Muscle of arm (tissue), 14 donors: ENCODE measurements at places on chromosomes 2 and 18. TPM values are rescaled to one million over a fixed set of nuclear protein-coding genes. Genes with fewer than 3 reads are reported as not detected.

GRCh38 chr2:223051693-223052289 is at the start of gene KCNE4:
Gene KCNE4 (plus strand): TSS chr2:223052190. CDS start chr2:223052831, 641 bp downstream.
- DNase-seq = peak; percentile 88

- DNase-seq = no peak
Observed at GRCh38 chr2:66789741-66790140, 354.8 kb downstream of the MEIS1 start.

GRCh38 chr2:222780051-222780450 is 80.8 kb upstream of the ACSL3 start:
- no peak for DNase-seq

- no peak for DNase-seq
Observed at GRCh38 chr2:70991142-70991541, 3.5 kb downstream of the TEX261 start.

DNA sequence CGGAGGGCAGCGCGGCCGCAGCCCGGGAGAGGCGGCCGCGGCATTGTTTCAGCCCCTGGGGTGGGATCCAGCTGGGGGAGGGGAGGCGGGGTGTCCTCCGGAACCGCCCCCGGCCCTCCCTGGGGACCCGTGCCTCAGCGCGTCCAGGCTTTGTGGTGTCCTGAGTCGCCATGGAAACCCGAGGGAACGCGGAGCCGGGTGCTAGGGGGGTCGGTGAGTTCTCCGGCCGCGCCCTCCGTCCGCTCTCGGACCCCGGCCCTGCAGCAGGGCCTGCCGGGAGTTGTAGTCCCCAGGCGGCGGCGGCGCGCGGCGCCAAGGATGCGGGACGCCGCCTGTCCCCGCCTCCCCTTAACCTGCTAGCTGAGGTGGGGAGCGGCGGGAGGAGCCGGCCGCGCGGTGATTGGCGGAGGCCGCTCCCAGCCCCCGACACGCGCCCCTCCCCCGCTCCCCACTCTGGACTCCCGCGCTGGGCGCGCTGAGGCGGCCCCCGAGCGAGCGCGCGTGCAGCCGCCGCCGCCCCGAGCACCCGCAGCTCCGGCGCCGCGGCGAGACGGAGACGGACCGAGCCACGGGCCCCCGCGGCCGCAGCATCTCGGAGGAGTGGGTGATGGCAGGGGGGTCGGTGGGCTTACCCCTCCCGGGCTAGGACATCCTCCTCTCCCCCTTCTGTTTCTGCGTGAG is at the start of gene DPYSL5:
DPYSL5 (plus strand) TSS at position 478 of the 681 bp plus-strand sequence. CDS start 50,368 bp downstream, outside the sequence.
- DNase-seq = no peak

DNA sequence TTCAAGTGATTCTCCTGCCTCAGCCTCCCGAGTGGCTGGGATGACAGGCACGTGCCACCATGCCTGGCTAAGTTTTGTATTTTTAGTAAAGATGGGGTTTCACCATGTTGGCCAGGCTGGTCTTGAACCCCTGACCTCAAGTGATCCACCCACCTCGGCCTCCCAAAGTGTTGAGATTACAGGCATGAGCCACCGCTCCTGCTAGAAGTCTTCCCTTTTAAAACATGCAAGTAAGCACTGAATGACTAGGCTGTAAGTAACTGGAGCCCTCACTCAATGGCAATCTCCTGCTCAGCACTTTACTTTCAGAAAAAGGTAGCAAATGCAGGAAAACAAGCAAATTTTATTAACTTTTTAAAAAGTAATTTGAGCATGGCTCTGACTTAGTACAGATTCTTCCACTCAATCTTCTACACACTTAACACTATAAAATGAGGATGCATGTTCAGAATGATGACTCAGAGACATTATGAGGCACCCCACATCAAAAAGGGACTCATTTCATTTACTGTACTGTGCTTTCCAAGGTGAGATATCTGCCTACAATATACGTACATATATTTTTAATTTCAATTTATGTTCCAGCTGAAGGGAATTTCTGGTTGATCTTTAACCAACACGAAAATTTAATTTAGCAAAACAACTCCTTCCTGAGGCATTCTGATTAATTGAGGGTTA is 6.6 kb upstream of the NCK2 start:
- DNase-seq = no peak

GRCh38 chr2:48173141-48173540 is 266.8 kb upstream of the FBXO11 start:
- DNase-seq = no peak

GRCh38 chr18:74524097-74524496 is 10.2 kb upstream of the CNDP1 start:
- DNase-seq = no peak

DNA sequence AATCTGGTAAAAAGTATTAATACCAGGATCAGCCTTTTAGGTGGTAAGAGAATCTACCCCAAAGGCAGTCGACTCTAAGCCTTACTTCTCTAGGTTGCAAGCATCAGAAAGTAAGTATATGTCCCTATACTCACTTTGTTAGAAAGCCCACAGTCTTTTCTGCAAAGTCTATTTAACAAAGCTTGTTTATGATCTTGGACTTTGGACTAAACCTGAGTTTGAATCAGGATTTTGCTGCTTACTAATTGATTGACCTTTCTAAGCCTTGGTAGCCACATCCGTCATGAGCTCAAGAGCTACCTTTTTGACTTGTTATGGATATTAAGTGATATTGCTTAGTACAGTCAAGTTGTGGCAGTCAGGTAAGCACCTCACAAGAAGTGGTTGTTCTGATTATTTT is 18.4 kb downstream of the FMNL2 start:
- no peak for DNase-seq

DNA sequence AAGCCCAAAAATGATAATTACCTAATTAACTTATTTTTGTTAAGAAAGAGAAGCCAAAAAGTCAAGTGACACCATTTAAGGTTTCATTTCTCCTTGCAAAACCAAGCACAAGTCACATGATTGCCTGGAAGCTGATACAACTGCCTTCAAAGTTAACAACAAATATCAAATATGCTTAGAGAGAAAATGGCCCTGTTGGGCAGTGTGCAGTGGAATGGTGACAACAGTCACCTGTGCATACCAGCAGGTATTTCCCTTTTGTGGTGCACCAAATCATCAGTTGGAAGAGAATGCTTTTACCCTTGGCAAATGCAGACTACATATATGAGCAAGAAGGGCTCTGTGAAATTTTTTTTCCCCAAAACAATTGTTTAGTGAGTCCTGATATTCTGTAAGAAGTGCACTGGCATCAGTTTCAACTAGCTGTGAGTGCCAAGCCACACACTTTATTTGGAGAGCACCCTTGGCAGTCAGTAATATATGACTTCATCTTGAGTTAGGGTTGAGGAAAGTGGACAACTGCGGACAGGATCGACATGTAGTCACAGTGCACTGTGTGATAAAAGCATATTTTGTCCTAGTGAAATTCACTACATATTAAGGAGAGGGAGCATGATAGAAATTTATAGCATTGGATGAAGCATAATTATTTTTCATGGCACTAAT is 74.9 kb upstream of the DOCK10 start:
- DNase-seq = no peak

- peak; percentile 33 for DNase-seq
Observed at GRCh38 chr2:204039298-204039838, 102.8 kb downstream of the ICOS start.

- DNase-seq = no peak
Observed at GRCh38 chr2:223465793-223466192, 136.4 kb downstream of the SCG2 start.

GRCh38 chr2:201704536-201704935 is 6.1 kb upstream of the MPP4 start:
- no peak for DNase-seq

GRCh38 chr2:37827455-37827854 is 97.6 kb upstream of the RMDN2 start:
- DNase-seq = no peak

GRCh38 chr18:35588995-35589394 is 7.5 kb downstream of the GALNT1 start:
- DNase-seq = no peak

GRCh38 chr2:20666304-20667150 is at the start of gene GDF7:
Gene GDF7 (plus strand): TSS chr2:20667144. CDS start chr2:20667240, 96 bp downstream.
- no peak for DNase-seq

DNA sequence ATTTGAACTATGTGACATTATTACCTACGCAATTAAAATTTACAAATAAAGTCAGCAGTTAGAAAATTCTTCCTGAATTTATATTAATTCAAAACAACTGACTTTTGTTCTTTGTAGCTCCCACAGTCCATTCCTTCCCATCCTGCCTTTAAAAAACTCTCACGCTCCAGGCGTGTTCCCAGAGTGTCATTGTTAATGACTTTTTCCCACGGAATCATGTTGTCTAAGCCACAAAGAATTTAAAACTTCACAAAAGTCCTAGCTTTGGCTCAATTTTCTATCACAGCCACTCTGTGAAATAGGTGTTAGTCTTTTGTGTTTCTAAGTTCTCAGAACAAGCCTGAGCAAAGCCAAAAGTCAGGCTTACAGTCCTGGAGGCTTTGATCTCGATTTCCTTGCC is 26.5 kb downstream of the SLC1A4 start:
- no peak for DNase-seq

DNA sequence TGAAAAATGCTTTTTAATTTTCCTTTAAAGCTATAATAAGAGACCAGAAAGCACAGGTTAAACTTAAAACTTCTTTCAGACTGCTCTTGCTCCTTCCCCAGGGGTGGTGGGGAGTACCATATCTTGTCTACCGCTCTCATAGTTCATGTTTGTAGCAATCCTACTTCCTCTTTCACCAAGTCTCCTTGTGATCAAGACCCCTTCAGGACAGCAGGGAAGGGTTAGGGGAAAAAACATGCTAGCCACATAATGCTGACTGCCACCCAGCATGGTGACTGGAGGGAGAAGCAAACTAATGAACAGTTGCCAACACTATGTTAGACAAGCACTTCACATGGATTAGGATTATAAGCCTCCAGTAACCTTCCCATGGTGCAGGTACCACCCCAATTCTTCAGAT is 8.6 kb downstream of the MYO5B start:
- no peak for DNase-seq

GRCh38 chr18:45222180-45222579 is 393.1 kb upstream of the SLC14A2 start:
- DNase-seq = peak; percentile 9

DNA sequence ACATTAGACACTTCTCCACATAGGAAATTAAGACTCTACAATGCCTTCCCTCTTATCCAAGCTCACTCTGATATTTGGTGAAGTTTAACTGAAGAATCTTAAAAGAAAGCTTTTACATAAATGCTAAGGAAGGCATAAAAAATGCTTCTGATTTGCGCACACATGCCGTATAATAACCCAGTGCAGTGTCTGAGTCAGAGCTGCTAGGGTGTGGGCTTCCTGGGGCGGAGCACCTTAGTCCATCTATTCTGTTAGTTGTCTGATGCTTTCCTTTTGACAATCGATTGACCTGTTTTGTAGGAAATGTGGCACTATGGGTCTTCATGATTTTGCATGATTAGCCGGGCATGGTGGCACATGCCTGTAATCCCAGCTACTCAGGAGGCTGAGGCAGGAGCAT is 231.5 kb downstream of the AFF3 start:
- DNase-seq = no peak

GRCh38 chr2:7952046-7952745 is 729.7 kb upstream of the ID2 start:
- DNase-seq = no peak

- DNase-seq = no peak
Observed at GRCh38 chr2:221502270-221503010, 69.7 kb downstream of the EPHA4 start.

GRCh38 chr18:2222270-2223185 is 348.8 kb downstream of the METTL4 start:
- DNase-seq = no peak

DNA sequence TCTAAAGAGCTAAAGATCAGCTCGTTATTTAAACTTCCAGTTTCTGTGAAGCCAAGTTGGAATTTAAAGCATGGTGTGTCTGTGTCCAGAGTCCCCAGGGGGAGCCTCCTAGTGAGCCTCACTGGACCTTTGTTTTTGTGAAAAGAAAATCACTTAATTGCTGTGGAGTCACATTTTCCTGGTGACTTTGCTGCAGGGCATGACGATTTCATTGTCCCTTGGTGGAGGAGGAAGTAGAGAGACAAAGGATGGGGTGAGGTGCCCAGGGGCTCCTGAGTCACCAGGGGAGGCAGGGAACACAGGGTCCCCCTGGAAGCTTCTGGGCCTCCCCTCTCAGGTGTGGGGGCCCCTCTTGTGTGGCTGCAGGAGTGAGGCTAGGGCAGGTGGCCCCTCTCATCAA is 19.7 kb downstream of the ATP6V1C2 start:
- DNase-seq = no peak

- no peak for DNase-seq
Observed at GRCh38 chr2:72035518-72036172, 112.0 kb downstream of the CYP26B1 start.

STK25 gene
- polyA plus RNA-seq = 308 TPM

CCDC141 gene
- 64.8 TPM for polyA plus RNA-seq

CCBE1 gene
- polyA plus RNA-seq = 8.7 TPM

ALLC gene
- polyA plus RNA-seq = not detected

EFHD1 gene
- polyA plus RNA-seq = 17.8 TPM

FSHR gene
- 1.1 TPM for polyA plus RNA-seq
